SJSA1 (cell line): ENCODE measurements at places on chromosomes 6 and 20. TPM values are rescaled to one million over a fixed set of nuclear protein-coding genes. Genes with fewer than 3 reads are reported as not detected.

DNA sequence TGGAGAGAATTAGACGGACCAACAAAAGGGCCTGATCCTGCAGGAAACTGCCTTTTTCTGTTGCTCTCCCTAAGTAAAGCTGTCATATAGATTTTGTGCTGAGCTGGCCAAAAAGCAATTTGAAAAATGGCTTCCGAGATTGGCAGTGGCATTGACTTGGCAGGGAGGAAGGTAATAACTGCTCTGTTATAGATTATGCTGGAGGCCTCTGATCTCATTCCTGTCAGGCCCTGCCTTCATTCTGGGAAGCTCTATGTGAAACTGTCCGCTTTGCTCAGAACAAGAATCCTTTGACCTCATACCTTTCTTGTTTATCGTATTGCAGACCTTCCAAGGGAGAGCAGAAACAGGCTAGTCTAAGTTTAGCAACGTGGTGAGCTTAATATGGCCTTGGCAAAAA is 234.4 kb downstream of the PHACTR1 start:
- DNase-seq, result no peak

GRCh38 chr20:3515379-3516170 is 44.8 kb downstream of the ATRN start:
- no peak for DNase-seq

DNA sequence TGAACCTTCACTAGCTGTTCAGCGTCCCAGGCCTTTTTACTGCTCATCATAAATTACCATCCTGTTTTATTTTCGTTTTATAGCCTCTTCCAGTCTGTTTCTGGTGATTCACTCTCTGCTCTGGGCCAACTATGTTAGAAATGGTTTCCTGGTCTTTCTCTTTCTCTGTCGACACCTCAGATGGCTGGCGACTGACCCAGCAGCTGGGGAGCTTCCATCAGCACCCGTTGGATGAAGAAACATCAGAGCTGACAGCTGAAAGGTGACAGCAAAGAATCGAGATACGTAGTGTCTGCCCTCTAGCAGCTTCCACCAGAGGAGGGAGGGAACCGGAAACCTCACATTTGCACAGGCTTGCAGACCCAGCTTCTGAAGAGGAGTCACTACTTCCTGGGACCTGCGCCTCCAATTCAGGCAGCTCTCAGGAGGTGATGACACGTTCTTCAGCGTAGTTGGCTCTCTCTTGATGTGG is 82.9 kb upstream of the MLN start:
- DNase-seq, result no peak

DNA sequence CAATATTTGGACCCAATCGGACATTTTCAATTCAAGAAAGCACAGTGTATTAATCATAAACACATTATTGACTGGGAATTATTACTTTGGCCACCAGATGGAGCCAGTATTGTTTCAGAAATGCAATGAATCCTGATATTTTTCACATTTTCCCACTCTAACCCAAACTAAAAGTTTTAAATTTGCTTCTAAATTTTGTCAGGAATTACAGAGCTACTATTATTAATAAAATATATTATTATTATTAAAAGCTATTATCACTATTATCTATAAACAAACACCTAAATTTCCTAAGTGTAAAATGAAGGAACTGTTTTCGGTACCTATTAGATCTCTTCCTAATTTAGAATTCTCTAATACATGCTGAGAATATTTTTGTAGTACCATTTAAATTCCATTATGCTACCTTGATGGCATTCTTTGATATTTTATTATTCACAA is 245.3 kb downstream of the OGFRL1 start:
- DNase-seq, result no peak

GRCh38 chr6:157610451-157610999 is 212.5 kb upstream of the SNX9 start:
- DNase-seq, result no peak

- DNase-seq, result no peak
These were observed 8.0 kb upstream of the SNX3 start for GRCh38 chr6:108268845-108269244.

Gene RCAN2
- total RNA-seq, result 19.6 and 20.8 TPM in 2 replicates

Gene RIPOR3
- total RNA-seq, result 1.3 and 1.8 TPM in 2 replicates

Gene ADGRF1
- total RNA-seq, result not detected in 2 replicates
